ENCODE measurements at places on chromosomes 13 and 19.
A peak's percentile ranks its signal among the peaks of the same experiment; 100 is the strongest.

DNA sequence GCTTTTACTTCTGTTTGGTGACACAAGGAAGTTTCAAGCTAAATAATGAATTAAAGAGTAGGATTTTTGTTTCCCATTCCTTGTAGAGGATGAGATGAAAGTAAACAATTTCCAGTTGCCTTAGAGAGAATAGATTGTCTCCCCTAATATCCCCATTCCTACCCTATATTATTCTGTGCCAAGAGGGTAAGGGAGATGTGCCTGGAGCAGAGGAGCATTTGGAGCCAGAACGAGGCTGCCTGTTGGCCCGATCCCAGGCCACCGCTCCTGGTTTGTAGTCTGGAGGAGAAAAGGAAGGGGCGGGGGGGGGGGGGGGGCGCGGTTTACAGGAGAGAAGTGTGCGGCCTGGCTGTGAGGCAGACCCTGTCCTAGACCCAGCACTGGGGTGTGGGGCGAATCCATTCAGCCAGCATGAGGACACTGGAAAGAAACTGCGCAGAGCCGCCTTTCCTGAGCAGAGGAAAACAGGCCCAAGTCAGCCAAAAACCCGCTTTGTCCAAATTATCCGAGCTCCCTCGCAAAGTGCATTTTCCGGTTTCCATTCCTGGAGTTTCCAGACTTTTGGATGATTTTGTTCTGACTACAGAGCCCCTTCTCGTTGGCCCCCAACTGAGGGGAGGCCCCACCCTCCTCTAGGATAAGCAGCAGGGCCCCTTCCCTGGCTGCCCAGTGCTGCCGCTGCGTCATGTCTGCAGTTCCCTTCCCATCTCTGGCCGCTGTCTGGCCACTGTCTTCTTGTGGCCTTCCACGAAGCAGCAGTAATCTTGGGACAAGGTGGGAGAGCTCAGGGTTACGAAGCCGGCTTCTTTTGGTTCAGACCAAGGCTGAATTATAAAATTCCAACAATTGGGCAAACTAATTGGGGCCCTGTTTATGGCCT is 23.0 kb downstream of the NFIX start:
- peak; percentile 69 for DNase-seq

DNA sequence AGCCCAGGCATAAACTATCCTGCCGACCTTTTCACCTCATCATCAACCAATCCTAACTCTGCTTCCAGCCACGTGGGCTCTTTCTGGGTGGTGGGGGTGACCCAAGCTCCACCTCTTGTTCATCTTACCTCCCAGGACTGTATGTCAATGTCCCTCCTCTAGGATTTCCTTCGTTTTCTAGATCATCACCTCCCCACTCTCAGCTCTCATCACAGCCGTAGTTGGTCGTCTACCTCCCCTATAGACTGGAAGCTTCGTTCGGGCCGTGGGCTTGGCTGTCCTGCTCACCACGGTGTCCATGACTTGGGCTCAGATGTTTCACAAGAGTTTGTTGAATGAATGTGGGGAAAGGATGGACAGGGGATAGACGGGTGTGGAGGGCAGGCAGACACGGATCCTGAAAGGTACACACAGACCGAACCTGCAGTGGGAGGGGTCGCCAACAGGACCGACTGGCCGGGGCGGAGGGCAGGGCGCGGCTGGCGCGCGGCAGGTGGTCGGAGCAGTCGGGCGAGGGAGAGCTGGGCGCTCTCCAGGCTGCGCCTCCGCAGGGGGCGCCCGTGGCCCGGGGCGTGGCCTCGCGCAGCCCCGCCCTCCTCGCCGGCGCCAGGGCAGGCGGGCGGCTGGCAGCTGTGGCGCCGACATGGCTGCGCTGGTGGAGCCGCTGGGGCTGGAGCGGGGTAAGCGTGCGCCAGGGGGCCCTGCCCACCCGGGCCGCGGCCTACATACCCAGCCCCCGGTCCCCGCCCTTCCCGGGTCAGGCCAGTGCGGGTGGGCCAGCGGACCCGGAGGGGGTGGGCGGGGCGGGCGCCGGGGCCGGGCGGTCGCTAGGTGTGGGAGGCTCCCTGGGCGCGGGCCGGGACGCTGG is at the start of gene LIN7B:
LIN7B (plus strand) TSS at position 609 of the 868 bp plus-strand sequence; CDS start at position 644, 35 bp downstream.
- DNase-seq = peak; percentile 63

- DNase-seq = peak; percentile 20
Observed at GRCh38 chr13:77876176-77876575, 42.5 kb downstream of the EDNRB start.

DNA sequence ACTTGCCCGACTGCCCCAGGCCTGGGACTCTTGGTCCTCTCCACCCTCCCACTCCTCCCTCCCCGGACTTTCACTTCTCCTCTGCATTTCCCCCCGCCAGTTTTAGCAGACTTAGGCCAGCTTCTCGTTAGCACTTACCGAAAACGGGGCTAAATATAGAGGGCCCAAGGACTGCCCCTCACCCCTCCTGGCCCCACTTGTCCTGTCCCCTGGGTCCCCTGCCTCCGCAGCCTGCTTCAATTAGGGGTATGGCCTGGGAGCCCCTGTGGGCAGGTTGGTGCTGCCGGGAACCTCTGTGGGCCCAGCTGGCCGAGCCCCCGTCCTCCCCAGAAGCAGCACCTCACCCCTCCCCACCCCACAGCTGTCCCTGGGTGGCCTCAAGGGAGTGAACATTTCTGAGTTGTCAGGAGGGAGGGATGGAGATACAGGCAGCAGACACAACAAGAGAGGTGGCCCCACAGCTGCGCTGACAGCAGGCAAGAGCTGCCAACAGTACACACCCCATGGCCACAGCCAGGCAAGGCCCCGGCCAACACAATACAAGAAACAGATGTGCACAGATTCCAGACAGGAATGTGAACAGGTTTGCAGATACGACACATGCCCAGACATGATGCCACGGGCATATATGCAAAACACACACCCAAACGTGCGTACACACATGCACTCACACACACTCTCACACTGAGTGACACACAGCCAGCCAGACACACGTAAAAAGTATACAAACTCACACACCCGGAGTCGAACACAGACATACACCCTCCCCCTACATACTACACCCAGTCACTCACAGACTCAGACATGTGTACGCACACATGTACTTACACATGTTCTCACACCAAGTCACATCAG is 2.6 kb downstream of the POU2F2 start:
- peak; percentile 45 for DNase-seq

DNA sequence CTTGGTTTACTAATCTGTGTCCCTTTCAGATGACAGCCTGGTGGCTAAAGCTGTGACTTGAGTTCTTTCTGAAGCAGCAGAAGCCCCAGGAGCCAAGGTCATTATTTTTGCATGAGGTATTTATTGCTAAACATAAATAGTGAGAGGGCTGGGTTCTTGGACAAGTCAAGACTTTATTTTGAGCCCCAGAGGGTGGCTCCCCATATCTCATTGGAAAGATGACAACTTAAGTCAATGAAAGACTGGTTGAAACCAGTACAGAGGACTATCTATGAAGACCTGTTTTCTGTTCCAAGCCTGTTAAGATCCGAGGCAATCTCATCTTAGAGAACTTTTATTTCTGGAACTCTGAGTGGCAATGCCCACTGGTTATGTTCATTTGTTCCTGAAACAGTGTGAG is 14.4 kb upstream of the ERICH6B start:
- no peak for DNase-seq

DNA sequence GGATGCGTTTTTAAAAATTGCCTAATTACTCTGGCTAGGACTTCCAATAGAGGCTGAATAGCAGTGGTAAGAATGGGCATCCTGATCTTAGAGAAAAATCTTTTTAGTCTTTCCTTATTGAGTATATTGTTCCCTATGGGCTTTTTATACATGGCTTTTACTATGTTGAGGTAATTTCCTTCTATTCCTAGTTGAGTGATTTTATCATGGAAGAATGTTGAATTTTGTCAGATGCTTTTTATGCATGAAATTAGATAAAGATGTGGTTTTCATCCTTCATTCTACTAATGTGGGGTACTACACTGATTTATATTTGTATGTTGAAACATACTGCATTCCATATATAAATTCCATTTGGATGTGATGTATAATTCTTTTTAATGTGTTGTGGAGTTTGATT is 2673.8 kb downstream of the PCDH9 start:
- DNase-seq = peak; percentile 16

GRCh38 chr13:28964803-28965202 is 144.7 kb downstream of the MTUS2 start:
- no peak for DNase-seq

DNA sequence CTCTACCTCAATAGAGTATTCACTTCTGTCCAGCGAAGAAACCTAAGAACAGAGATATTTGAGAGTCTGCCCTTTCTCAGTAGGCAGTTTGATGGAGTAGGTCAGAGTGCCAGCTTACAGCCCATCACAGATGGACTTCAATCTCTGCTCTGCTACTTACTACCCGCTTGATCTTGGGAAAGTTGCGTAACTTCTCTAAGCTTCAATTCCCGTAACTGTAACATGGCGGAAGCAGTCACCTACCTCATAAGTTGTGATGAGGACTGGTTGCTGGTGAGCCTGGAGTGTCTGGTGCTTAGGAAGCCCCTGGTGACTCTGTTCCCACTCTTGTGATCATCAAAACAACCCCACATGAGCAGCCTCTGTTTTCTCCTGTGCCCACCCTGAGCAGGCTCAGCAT is 31.0 kb downstream of the AMER2 start:
- DNase-seq = no peak

GRCh38 chr13:103030776-103031175 is 35.4 kb downstream of the SLC10A2 start:
- DNase-seq = no peak

GRCh38 chr13:77687799-77688198 is 9.7 kb upstream of the SLAIN1 start:
- no peak for DNase-seq

GRCh38 chr19:47417746-47418691 is 1.3 kb downstream of the MEIS3 start:
- no peak for DNase-seq

DNA sequence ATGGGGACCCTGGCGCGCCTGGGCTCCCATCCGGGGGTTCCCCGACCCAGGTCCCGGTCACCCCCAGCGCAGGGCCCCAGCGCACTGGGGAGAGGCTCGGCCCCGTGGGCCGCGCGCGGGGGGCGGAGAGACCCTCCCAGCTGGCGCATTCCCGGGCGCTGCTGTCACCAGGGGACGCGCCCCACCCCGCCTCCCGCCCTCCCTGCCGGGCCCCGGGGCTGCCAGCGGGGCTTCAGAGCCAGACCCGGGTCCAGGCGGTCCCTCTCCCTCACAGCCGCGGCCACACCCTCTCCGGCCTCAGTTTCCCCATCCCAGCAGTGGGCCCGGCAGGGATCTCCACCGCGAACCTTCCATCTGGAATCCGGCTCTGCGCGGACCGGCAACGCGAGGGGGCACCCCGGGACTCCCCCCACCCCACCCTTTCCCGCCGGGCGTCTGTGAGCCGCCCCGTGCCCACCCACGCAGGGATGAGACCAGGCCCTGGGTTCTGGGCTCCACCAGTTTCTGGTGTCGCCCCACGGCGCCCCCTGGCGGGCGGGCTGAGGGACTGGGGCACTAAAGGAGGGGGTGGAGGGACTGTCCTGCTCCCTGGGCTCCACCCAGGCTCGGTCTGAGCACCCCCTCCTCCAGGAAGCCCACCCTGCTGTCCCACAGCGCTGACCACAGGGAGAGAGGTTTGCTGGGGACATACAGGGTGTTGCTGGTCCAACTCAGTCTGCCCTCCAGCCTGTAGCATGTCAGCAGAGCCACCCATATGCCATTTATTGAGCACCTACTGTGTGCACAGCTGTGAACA is 878 bp upstream of the ADAMTSL5 start:
- DNase-seq = peak; percentile 64

GRCh38 chr19:1828279-1829238 is 16.5 kb upstream of the ATP8B3 start:
- DNase-seq = no peak

GRCh38 chr19:36041831-36042230 is 9.2 kb upstream of the CLIP3 start:
- DNase-seq = peak; percentile 96

GRCh38 chr13:93789058-93789457 is 562.5 kb downstream of the GPC6 start:
- no peak for DNase-seq

DNA sequence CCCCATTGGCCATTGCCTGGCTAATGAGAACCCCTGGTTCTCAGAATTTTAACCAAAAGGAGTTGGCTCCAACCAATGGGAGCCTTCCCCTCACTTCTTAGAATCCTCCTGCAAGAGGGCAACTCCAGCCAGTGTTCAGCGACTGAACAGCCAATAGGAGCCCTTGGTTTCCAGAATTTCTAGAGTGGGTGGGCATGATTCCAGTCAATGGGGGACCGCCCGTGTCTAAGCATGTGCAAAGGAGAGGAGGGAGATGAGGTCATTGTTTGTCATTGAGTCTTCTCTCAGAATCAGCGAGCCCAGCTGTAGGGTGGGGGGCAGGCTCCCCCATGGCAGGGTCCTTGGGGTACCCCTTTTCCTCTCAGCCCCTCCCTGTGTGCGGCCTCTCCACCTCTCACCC is 9.5 kb upstream of the SWSAP1 start:
- DNase-seq = no peak

- peak; percentile 62 for DNase-seq
Observed at GRCh38 chr19:55080121-55080967, 4.7 kb downstream of the EPS8L1 start.

DNA sequence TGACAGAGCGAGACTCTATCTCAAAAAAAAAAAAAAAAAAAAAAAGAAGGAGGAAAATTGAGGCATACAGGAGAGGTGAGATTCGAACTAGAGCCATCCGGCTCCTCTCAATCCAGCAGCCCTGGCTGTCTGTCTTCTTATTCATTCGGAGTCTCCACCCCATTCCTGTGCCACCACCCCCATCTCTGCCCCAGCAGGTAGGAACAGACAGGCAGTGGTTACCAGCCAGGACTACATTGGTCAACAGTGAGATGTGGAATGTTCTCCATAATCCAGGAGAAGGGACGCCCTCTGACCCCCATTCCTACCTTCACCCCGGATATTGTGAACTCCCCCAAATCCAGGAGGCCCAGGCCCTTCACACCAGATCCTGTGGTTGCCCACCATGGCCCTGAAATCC is 6.6 kb upstream of the S1PR2 start:
- DNase-seq = no peak

DNA sequence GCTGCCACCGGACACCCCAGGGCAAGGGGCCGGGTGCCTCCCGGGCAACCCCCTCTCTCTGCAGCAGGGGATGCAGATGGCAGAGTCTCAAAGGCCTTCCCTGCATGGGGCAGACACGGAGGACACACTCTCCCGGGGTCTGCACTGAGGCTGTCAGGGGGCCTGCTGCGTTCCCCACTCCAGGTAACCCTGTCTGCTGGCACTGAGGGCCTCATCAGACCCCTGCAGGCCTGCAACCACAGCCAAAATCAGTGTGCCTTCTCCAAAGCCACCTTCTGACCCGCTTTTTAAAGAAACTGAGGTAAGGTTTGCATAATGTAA is 93.9 kb downstream of the GNG7 start:
- DNase-seq = no peak

GRCh38 chr19:19487950-19488874 is 27.1 kb downstream of the TSSK6 start:
- peak; percentile 27 for DNase-seq

- peak; percentile 50 for DNase-seq
Observed at GRCh38 chr13:113759525-113760137, 605 bp downstream of the TMEM255B start.
